ENCODE measurements at places on chromosomes 6 and 20.

- DNase-seq: no peak
Observed at GRCh38 chr20:52552181-52552872, 360.7 kb upstream of the ZFP64 start.

- no peak for DNase-seq
Observed at GRCh38 chr20:9632991-9633390, 118.6 kb downstream of the LAMP5 start.

- DNase-seq: no peak
Observed at GRCh38 chr6:17536586-17536985, 63.5 kb upstream of the FAM8A1 start.

DNA sequence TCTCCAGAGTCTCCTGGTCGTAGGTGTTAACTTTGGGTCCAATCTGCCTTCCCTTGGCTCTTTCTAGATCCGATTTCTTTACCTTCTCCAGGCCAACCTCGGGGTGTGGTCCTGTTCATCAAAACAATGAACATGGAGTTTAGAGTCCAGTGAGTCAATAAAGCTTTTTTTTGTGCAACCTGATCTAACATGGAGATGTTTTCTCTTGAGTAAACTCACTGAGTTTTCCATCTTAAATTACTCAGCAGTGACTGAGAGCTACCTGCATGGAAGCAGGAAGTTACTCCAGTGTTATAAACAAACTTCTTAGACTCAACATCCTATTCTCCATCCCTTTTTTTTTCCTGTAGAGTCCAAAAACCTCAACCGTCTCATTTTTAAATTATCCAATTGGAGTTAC lies 14.9 kb upstream of the SLC22A1 start:
- DNase-seq: no peak

DNA sequence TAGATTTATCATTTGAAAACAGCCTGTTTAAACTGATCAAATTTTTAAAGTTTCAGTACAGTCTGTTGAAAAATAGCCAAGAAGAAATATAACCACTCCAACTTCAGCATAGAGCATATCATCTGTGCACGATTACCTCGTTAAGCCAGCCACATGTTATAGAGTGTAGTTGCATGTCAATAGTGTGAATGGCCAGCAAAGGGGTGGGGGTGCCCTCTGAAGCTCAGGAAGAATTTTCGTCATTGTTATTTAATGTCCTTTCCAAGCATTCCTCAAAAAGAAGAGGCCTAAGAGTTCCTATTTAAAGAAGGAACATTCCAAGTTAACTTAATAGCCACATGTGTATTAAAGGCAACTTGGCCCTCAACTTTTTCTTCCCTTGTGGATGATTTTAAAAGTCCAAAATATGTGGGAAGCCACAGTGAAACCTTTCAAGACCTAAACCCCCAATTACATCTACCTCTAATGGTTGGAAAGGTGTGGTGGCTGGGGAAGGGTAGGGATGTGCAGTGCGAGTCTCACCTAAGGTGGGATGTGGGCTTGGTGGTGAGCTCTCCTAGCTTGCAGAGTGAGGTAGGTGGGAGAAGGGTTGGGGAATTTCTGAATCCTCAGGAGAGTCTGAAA lies 1.8 kb upstream of the CCN2 start:
- no peak for DNase-seq

GRCh38 chr6:154241581-154241980 lies 115.0 kb downstream of the IPCEF1 start:
- DNase-seq: no peak

DNA sequence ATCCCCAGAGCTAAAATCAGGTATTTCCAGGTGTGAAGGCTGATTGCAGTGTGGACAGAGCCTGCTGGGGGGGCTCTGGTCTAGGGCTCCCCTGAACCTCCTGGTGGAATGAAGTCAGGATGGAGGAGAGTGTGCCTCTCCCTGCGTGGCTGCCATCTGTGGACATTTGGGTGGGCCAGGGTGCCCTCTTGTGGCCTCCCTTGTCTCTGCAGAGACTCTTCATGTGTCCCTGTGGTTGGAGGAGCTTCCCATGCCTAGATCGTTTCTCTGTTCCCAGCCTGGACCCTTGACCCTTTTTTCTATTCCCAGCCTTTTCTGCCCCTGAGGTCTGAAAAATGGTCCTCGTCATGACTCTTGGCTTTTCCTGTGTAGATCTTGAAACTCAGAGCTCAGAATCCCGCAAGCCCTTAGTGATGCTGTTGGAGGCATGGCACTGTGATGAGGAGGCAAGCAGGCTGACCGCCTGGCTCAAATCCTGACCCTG lies 9.9 kb upstream of the PSMF1 start:
- DNase-seq: no peak

DNA sequence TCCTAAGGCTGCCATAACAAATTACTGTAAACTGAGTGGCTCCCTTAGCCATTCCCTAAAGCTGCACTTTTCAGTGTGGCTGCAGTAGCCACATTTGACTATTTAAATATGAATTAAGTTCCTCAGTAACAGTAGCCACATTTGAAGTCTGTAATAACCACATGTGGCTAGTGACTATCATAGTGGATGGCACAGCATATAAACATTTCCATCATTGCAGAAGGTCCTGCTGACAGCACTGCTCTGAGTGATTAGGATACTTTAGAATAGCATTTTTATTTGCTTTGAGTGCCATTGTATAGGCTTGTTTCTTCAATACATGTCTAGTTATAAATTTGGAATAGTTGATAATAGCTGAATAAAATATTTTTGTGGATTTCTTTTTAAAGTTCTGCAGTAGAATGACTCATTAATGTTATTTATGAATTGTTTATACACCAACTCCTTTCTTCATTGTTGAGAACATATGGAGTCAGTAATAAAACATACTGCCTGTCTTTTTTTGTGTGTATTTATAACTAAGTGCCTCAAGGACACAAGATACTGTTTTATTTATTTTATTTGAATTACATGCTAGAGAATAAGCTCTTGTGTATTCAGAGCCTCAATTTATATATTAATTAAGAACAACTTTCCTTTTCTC lies 217.2 kb downstream of the CDKAL1 start:
- DNase-seq: no peak

GRCh38 chr6:25156123-25156522 lies 123.1 kb upstream of the CARMIL1 start:
- DNase-seq: no peak

GRCh38 chr6:101404775-101405174 lies 11.3 kb downstream of the GRIK2 start:
- DNase-seq: no peak

DNA sequence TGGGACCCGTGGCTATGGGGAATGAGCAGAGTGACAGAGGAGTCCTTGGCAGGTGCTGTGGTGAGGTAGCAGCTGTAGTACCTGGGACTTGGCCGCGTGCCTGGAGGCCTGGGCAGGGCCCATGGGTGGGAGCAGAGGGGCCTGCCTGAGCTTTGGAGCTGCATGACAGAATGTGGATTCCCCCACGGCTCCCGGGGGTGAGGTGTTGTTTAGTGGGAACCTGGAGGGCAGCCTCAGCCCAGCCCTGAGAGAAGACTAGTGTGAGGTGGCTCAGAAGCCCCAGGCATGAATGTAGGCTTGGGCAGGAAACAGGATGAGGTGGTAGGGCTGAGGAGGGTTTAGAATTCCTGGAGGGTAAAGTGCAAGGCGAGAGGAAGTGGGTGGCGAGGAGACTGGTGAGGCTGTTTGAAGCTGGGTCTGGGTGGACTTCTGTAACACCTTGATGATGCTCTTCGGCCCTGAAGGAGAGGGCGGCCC lies 86.5 kb upstream of the SCP2D1 start:
- no peak for DNase-seq
